Spinal cord (tissue), 10 donors: ENCODE measurements at places on chromosomes 12 and 14. TPM values are rescaled to one million over a fixed set of nuclear protein-coding genes. Genes with fewer than 3 reads are reported as not detected.

IQSEC3 gene
- 7.8 TPM for total RNA-seq

ALX1 gene
- 1.2 TPM for total RNA-seq

TMEM132D gene
- total RNA-seq = 13.4 TPM

TC2N gene
- total RNA-seq = 17.1 TPM

PRH2 gene
- total RNA-seq = 0.88 TPM

PTCSC3 gene
- not detected for total RNA-seq

HCAR1 gene
- total RNA-seq = 8.0 TPM

PRKCH gene
- 30.7 TPM for total RNA-seq

- no peak for DNase-seq
- H3K4me1 ChIP-seq = no peaks in the 10 kb centered on the region
- no peak overlapping the region for H3K4me3 ChIP-seq
- no peak overlapping the region for H3K27ac ChIP-seq
- no peaks in the 10 kb centered on the region for H3K27me3 ChIP-seq
- peaks cover 87% of the 10 kb centered on the region for H3K36me3 ChIP-seq
Observed at GRCh38 chr12:122991623-122992275, 11.3 kb downstream of the ARL6IP4 start.

GRCh38 chr14:64938972-64939816, 3.4 kb downstream of the GPX2 start:
- H3K4me1 ChIP-seq = no peaks in the 10 kb centered on the region
- H3K36me3 ChIP-seq = peaks cover 8% of the 10 kb centered on the region
- H3K27me3 ChIP-seq = no peaks in the 10 kb centered on the region
- no peak overlapping the region for H3K27ac ChIP-seq

DNA sequence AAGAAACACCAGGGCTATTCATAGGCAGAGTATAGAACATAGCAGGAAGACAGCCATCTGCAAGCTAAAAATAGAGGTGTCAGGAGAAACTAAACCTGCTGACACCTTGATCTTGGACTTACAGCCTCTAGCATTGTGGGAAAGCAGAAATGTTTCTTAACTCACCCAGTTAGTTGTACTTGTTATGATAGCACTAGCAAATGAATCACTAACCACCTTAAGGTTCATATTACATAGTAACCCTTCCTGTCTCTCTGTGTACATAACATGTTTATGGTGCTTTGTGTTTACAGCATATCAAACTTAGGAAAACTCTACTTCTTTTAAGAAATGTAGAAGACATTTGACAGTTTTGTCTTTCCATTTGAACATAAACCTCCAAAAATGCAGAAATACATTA, 1031.3 kb downstream of the FSCB start:
- no peaks in the 10 kb centered on the region for H3K4me1 ChIP-seq
- H3K27me3 ChIP-seq = no peaks in the 10 kb centered on the region
- no peak for DNase-seq

GRCh38 chr12:47145188-47145587, 65.4 kb upstream of the AMIGO2 start:
- no peak overlapping the region for H3K27ac ChIP-seq
- no peaks in the 10 kb centered on the region for H3K27me3 ChIP-seq
- no peaks in the 10 kb centered on the region for H3K36me3 ChIP-seq
- no peak overlapping the region for H3K4me3 ChIP-seq
- no peak for DNase-seq
- no peaks in the 10 kb centered on the region for H3K4me1 ChIP-seq

- H3K36me3 ChIP-seq = peaks cover 96% of the 10 kb centered on the region
- H3K4me1 ChIP-seq = peaks cover 12% of the 10 kb centered on the region
- DNase-seq = no peak
- H3K4me3 ChIP-seq = no peak overlapping the region
- H3K27ac ChIP-seq = no peak overlapping the region
Observed at GRCh38 chr12:121826318-121827150, 22.7 kb downstream of the SETD1B start.

- no peaks in the 10 kb centered on the region for H3K27me3 ChIP-seq
- H3K27ac ChIP-seq = no peak overlapping the region
- H3K4me1 ChIP-seq = no peaks in the 10 kb centered on the region
- DNase-seq = no peak
- H3K4me3 ChIP-seq = no peak overlapping the region
- no peaks in the 10 kb centered on the region for H3K36me3 ChIP-seq
Observed at GRCh38 chr12:11991604-11992003, 79.1 kb upstream of the BCL2L14 start.

- H3K27ac ChIP-seq = no peak overlapping the region
- H3K36me3 ChIP-seq = no peaks in the 10 kb centered on the region
- no peak for DNase-seq
- H3K27me3 ChIP-seq = no peaks in the 10 kb centered on the region
- no peaks in the 10 kb centered on the region for H3K4me1 ChIP-seq
Observed at GRCh38 chr12:66309606-66310005, 7.3 kb downstream of the HELB start.

DNA sequence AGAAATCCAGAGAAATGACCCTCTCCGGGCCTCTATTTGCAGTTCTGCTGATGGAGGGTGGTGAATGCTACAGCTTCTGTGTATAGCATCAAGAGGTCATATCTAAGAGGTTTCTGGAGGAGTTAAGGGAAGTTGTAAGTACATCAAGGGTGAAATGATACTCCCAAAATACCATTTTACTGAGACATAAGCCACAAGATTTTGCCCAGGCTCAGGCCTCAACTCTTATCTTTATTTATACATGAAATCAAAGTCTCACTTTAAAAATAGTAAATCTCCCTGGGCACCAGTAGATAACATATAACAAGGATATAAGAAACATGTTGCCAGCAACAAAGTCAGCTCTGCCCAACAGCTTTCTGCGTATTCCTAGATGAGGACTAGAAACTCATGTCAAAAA, 40.4 kb downstream of the NIN start:
- H3K27me3 ChIP-seq = no peaks in the 10 kb centered on the region
- DNase-seq = no peak
- peaks cover 12% of the 10 kb centered on the region for H3K4me1 ChIP-seq
- H3K4me3 ChIP-seq = no peak overlapping the region

DNA sequence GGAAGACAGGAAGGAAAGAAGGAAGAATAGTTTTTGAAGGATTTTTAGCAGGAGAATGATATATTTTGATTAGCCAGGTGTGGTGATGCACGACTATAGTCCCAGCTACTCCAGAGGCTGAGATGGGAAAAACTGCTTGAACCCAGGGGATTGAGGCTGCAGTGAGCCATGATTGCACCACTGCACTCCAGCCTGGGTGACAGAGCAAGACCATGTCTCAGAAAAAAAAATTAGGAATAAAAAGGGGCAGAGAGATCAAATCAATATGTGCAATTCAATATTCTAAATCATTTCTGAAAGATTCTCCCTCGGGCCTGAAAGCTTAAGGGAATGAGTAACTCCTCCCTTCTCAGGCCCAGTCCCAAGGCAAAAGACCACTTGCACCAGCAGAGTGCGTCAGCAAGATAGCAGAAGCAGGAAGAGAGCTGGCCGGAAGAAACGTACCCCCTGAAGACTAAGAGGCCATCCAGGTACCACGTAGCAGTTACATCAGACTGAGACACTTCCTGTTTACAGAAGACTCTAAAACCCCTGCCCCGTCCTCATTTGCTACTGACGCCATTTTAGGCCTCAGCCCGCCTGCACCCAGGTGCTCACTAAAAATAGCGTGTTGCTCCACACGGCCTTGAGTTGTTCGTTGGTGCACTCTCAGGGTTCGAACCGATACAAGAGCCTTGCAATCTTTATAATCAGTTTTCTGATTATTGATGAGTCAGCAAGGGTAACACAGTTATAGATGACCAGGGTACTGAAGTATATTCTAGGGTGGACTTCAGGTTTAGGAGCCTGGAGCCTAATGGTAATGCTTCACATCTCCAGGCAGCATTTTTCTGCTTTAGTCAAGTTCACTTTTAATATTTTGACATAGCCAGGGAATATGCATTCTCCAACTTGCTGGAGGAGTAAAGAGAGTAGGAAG, 57.7 kb upstream of the CSRP2 start:
- no peak overlapping the region for H3K4me3 ChIP-seq
- no peak for DNase-seq
- H3K27me3 ChIP-seq = no peaks in the 10 kb centered on the region
- no peaks in the 10 kb centered on the region for H3K36me3 ChIP-seq
- H3K27ac ChIP-seq = no peak overlapping the region

- H3K36me3 ChIP-seq = peaks cover 49% of the 10 kb centered on the region
- DNase-seq = no peak
- peaks cover 5% of the 10 kb centered on the region for H3K27me3 ChIP-seq
- peak overlapping the region; percentile 18 for H3K4me3 ChIP-seq
Observed at GRCh38 chr12:121796855-121797751, 3.6 kb upstream of the RHOF start.

DNA sequence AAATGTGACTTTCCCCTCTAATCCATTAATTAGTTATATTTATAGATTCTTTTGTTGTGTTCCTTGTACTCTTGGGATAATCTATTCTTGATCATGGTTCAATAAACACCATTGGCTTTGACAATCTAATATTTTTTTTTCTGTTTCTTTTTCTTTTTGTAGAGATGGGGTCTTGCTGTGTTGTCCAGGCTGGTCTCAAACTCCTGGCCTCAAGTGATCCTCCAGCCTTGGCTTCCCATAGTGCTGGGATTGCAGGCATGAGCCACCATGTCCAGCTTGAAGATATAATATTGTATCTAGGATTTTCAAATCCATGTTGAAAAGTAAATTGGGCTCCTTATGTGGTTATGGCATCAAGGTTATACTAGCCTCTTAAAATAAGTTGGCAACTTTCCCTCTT, 6.2 kb downstream of the DNAL1 start:
- H3K27ac ChIP-seq = no peak overlapping the region
- peaks cover 8% of the 10 kb centered on the region for H3K36me3 ChIP-seq
- no peaks in the 10 kb centered on the region for H3K4me1 ChIP-seq
- H3K4me3 ChIP-seq = no peak overlapping the region

GRCh38 chr14:100408350-100409002, 85.3 kb downstream of the SLC25A47 start:
- H3K4me3 ChIP-seq = no peak overlapping the region
- H3K4me1 ChIP-seq = peaks cover 31% of the 10 kb centered on the region
- no peak overlapping the region for H3K27ac ChIP-seq
- peaks cover 6% of the 10 kb centered on the region for H3K36me3 ChIP-seq
- DNase-seq = no peak

- no peaks in the 10 kb centered on the region for H3K4me1 ChIP-seq
- H3K27me3 ChIP-seq = no peaks in the 10 kb centered on the region
- H3K4me3 ChIP-seq = no peak overlapping the region
- no peaks in the 10 kb centered on the region for H3K36me3 ChIP-seq
- no peak for DNase-seq
Observed at GRCh38 chr14:80188571-80188970, 22.7 kb downstream of the DIO2 start.

GRCh38 chr12:125272383-125272933, 207.2 kb downstream of the AACS start:
- no peak overlapping the region for H3K4me3 ChIP-seq
- no peaks in the 10 kb centered on the region for H3K36me3 ChIP-seq
- no peaks in the 10 kb centered on the region for H3K27me3 ChIP-seq
- H3K27ac ChIP-seq = no peak overlapping the region
- peaks cover 14% of the 10 kb centered on the region for H3K4me1 ChIP-seq
- DNase-seq = peak; percentile 78

- H3K27ac ChIP-seq = peak overlapping the region; percentile 42
- no peak for DNase-seq
- no peaks in the 10 kb centered on the region for H3K27me3 ChIP-seq
- peaks cover 3% of the 10 kb centered on the region for H3K4me1 ChIP-seq
- no peak overlapping the region for H3K4me3 ChIP-seq
- H3K36me3 ChIP-seq = peaks cover under 1% of the 10 kb centered on the region
Observed at GRCh38 chr12:1443421-1444141, 150.8 kb downstream of the FBXL14 start.

- H3K4me1 ChIP-seq = no peaks in the 10 kb centered on the region
- no peak for DNase-seq
- no peaks in the 10 kb centered on the region for H3K27me3 ChIP-seq
- no peak overlapping the region for H3K4me3 ChIP-seq
Observed at GRCh38 chr14:22623047-22623446, 21.1 kb downstream of the OR6J1 start.

- peaks cover 39% of the 10 kb centered on the region for H3K4me1 ChIP-seq
- peaks cover 30% of the 10 kb centered on the region for H3K27me3 ChIP-seq
- H3K27ac ChIP-seq = no peak overlapping the region
- peak overlapping the region; percentile 38 for H3K4me3 ChIP-seq
- peaks cover 7% of the 10 kb centered on the region for H3K36me3 ChIP-seq
Observed at GRCh38 chr12:1630827-1631591, 2.0 kb downstream of the WNT5B start.

GRCh38 chr12:6662602-6662905, 365 bp downstream of the ING4 start:
- peak overlapping the region; percentile 84 for H3K27ac ChIP-seq
- H3K4me1 ChIP-seq = peaks cover 4% of the 10 kb centered on the region
- peak overlapping the region; percentile 93 for H3K4me3 ChIP-seq
- no peak for DNase-seq
- peaks cover 27% of the 10 kb centered on the region for H3K36me3 ChIP-seq
- no peaks in the 10 kb centered on the region for H3K27me3 ChIP-seq
